ENCODE measurements at places on chromosomes 5 and 9.

DNA sequence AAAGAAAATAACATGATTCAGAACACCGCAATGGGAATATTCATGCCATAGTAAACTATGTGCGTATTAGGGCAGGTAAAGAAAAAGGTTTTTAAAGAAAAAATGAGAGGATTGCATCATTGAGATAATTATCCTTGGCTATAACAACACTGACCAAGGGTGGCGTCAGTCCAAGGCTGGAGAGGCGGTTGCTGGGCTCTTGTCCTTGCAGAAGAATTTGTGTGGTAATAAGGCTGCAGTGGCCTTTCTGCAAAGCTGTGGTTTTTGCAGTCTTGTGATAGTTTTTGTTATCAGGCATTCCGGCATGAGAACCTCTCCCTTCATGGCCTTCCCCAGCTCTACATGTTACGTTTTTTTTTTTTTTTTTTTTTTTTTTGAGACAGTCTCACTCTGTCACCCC is 14.0 kb downstream of the BOD1 start:
- no peak for DNase-seq

DNA sequence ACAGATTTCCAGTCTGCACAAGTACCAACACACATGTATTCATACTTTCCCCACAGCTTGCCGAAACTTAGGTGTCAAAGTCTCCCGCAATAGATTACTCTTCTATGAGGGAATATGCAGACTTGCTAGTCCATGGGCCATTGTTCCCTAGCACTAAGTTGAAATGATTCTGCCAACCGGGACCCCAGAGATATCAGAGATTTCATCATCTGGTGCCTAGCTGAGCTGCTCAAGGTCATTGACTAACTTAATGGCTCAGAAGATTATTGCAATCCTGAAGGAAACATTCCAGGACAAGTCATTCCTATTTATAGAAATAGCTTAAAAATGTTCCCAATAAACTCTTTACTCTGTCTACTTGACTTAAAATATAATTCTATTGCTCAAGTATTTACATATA is 202.6 kb downstream of the PIK3R1 start:
- DNase-seq: no peak

- DNase-seq: no peak
These were observed 146.9 kb downstream of the RORB start for GRCh38 chr9:74644023-74644422.

GRCh38 chr5:157994906-157995519 is 136.1 kb upstream of the CLINT1 start:
- peak; percentile 24 for DNase-seq

DNA sequence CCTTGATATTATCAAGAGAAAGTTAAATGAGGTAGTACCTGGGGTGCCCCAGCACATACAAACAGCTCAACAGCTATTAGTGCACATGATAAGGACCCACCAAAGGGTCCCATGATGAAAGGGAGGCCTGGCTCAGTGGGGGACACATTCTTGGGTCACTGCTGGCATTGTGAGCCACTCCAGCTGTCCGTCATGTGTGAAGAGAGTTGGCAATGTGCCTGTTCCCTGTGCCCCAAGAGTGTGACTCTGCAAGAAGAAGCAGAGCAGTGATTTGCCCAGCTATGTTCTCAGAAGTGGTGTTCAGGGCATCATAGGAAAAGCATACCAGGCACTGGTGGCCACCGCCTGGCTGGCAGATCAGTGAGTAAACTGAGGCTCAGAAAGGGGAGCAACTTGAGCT is 37.1 kb upstream of the TDRD7 start:
- DNase-seq: no peak

DNA sequence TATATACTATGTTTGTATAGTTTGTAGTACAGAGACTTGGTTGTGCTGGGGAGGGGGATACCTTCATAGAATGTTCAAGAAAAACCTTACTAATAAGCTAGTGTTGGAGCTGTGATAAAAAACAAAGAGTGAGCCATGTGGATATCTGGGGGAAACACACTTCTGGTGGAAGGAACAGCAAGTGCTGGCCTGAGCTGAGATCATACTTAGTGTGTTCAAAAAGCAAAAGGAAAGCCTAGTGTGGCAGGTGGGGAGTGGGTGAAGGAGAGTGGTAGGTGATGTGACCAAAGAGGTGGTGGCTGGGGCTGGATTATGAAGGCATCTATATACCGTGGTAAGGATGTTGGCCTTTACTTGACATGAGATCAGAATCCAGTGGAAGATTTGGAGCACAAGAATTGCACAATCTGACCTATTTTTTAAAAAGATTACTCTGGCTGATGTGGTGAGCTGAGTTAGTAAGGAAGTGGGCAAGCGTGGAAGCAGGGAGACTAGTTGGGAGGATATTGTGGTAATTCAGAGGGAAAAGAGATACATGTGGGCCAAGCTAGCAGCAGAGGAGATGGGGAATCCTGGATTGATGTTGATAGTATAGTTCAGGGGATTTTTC is 26.6 kb downstream of the PALM2AKAP2 start:
- DNase-seq: no peak

GRCh38 chr5:148384380-148384737 is 601 bp downstream of the FBXO38 start:
- DNase-seq: no peak

DNA sequence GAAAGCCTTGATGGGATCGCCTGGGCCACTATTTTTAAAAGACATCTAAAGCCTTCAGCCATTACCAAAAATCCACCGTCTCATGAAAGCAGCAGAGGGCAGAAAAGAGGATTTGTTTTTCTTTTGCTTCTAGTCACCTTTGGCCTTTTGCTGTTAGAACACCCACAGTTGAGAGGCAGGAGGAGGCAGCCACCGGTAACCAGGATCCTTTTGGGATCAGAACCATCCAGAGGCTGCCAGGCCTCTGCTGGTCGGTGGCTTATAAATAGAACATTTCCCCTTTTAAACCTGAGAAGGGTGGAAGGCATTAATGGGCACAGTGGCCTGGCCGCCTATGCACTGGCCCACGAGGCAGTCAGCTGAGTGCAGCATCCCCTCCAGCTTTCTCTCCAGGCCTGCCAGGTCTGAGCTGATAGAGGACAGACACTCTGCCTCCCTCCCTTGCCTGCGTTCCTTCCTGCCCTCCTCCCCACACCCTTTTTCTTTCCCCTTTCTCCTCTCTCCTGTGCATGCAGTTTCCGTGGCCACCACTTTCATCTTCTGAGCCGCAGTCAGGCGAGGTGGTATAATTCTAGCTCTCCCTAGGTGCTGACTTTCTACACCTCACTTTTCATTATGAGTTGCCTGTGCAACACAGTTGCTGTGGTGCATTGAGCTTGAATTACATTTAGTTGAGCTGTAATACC is 253.4 kb downstream of the ARHGAP26 start:
- peak; percentile 35 for DNase-seq

DNA sequence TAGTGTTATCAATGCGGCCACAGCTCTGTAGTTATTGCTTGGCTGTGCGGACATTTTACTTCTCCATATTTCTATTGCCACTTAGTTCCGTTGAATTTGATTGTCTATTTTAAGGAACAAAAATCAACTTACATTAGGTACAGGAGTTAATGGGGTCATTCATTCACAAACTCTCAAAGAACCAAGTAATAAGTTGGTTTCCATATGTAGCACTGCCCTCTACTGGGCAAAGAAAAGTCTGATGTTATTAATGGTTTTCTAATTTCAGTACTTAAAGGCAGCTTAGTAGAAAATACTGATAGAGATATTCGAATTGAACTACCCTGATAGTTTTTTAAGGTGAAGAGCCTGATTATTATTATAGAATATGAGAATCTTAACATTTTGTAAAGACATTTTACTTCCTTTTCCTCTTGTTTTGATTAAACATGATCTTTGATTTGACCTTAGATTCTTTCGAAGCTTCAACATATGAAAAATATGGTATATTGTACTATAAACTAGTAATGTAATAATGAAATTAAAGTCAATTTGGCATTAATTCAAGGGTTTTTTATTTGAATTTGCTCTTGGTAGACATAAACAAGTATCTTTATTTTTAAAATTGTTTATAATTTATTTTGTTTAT is 119.5 kb upstream of the CTNND2 start:
- DNase-seq: no peak

- no peak for DNase-seq
These were observed 8.2 kb downstream of the ACSL6 start for GRCh38 chr5:132003170-132003744.

DNA sequence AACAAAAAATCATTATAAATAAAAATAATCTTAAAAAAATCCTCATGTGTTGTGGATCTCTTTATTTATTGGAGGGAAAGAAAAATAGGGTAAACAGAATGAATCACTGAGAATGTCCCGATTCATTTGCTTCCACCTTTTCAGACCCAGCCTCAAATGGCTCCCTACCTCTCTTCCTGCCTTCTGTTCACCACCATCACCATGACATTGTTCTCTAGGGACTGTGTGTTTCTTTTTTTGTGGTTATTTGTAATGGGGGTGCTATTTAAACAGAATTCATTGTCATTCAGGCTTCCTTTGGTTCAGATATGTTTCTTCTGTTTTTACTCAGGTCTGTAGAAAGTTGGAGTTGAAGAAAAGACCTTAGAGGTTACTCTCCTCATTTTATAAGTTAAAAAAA is 198.2 kb downstream of the KIF4B start:
- DNase-seq: no peak

- DNase-seq: no peak
These were observed 74.6 kb downstream of the DOCK2 start for GRCh38 chr5:169711551-169712225.

DNA sequence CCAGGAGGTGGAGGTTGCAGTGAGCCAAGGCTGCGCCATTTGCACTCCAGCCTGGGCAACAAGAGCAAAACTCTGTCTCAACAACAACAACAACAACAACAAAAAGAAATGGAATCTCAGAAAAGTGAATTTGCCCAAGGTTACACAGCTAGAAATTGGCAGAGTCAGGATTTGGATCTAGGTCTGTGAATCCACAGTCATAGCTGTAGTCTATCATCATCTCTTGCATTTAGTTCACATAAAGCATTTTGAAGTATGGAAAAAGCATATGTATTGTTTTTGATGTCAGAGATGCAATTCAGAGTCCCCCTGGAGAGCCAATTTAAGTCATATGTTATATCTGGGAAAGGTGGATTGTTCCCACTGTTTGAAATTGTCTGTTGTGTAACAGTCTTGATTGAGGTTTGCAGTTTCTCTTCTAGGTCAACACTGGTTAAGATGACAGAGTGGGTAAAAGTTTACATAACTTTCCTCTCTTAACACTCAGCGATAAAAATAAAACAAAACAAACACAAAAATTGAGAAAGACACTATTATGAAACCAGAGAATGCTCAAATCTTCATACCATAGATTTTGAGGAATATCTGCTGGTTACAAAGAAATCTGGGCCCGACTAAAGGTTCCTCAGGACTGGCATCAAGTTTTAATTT is 21.5 kb upstream of the GPR21 start:
- no peak for DNase-seq

DNA sequence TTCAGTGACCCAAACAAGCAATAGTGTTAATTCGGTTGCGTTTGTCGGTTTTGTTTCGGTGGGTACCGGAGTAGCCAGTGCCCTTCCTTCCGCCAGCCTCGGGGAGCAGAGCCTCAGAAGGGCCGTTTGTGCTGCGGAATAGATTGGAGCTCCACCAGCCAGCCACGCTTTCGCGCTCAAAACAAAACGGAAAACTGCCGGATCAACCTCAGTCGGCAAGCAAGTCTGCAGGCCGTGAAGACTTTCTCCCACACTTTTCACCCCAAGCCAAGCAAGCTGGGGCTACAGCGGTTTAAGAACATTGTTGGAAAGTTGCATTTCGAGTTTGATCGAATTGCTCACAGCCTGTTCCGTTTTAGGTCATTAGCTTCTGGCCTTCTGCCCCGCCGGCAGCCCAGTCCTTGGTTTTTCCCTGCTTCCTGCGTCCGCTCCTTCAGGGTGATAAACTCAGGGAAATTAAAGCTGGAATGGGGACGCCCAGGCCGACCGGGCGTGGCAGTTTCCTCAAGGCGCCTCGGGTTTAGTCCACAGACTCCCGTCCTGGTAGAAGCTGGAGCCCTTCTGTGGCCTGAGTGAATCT is 803 bp upstream of the CCNO start:
- DNase-seq: no peak

GRCh38 chr9:37746448-37747270 is 6.9 kb upstream of the TRMT10B start:
- DNase-seq: no peak

- no peak for DNase-seq
These were observed 95.6 kb downstream of the PALM2AKAP2 start for GRCh38 chr9:109875495-109876129.

DNA sequence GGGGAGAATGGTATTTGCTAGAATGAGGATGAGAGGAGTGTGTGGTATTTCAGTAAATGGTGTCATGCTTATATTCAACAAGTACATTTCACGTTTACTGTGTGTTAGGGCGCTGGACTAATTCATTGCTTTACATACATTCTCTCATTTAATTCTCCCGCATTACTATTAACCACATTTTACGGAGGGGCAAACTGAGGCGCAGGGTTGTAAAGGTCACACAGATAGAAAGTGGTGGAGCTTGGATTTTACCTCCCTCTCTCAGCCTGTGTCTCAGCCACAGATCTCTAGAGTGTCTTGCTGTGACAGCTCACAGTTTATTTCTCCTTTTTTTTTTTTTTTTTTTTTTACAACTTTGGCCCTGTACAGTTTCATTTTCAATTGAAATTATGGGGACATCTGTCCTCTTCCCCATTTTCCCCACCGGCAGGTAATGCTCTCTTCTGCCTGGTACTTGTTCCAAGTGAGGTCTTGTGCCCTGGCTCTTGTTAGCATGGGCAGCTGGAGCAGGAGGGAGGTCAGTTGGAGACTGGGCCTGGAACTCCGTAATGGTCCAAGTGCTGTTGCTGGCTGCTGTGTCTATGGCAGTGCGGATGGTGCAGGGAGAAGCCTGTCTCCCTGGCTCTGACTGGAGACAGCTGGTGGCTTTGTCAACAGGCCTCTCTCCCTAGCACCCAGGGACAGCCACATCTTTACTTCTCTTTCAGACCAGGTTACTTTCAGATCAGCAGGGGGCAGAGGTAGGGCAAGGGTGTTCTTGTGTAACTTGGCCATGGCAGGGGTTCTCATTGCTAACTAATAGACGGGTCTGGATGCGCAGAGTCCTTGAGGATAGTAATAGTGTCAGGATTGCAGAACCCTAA is 20.5 kb upstream of the NDST1 start:
- DNase-seq: no peak

GRCh38 chr5:134209477-134210245 is 16.2 kb downstream of the PPP2CA start:
- DNase-seq: no peak

GRCh38 chr9:132018957-132019405 is 60.7 kb downstream of the MED27 start:
- DNase-seq: no peak

DNA sequence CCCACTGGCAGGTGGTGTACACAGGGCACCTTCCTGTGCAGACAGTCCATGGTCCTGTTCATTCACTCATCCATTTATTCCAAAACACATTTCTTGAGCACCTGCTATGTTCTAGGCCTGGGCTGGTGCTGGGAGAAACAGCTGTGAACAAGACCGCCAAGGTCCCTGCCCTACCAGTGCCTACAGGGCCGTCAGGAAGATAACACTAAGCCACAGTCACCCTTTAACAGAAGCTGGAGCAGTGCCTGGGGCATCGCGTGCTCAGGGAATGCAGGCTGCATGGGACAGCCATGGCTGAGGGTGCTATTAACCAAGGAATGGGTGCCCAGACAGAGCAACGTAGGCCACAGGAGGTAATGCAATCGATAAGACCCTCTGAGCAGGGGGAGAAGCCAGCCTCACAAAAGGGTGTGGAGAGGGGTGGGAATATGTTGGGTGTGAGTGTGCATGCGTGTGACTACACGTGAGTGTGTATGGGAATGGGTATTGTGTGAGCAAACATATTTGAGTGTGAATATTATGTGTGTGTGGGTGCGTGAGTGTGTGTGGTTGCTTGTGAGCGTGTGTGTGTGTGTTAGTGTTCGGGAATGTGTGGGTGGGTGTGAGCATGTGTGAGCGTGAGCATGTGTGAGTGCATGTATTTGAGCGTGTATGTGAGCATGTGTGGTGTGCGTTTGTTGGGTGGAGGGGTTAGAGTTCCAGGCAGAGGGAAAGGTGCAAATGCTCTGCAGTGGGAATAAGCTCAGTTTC is 19.1 kb downstream of the DUSP1 start:
- DNase-seq: no peak

All from stimulated activated naive CD4-positive, alpha-beta T cell treated with Interleukin-2 at 50 U/mL for 16 hours (primary cell).